Subcutaneous preadipocyte (primary cell): ENCODE measurements at places on chromosomes 12 and 14. TPM values are rescaled to one million over a fixed set of nuclear protein-coding genes. Genes with fewer than 3 reads are reported as not detected.

Gene MTHFD1
- total RNA-seq: 48.5 and 70.0 TPM in 2 replicates

Gene BHLHE41
- 1.1 and 3.7 TPM in 2 replicates for total RNA-seq

Gene BDKRB2
- total RNA-seq: 50.8 and 77.9 TPM in 2 replicates

Gene RD3L
- total RNA-seq: not detected in 2 replicates

Gene SOCS4
- 10.3 and 15.8 TPM in 2 replicates for total RNA-seq

Gene CLEC7A
- total RNA-seq: not detected in 2 replicates

Gene CELA1
- not detected in 2 replicates for total RNA-seq

Gene APOF
- total RNA-seq: not detected in 2 replicates

Gene CLEC2A
- total RNA-seq: not detected in 2 replicates

Gene FRMD6
- 127 and 223 TPM in 2 replicates for total RNA-seq

Gene DTX1
- 0.20 and 0.73 TPM in 2 replicates for total RNA-seq

Gene GLRX5
- total RNA-seq: 39.7 and 41.6 TPM in 2 replicates

Gene BMP4
- total RNA-seq: 0.39 and 1.5 TPM in 2 replicates

Gene CAPZA3
- total RNA-seq: not detected in 2 replicates

Gene HOXC9
- total RNA-seq: 2.9 and 8.8 TPM in 2 replicates

Gene SLC22A17
- total RNA-seq: 5.3 and 9.9 TPM in 2 replicates

Gene CLBA1
- total RNA-seq: 8.5 and 8.8 TPM in 2 replicates

Gene SERPINA12
- not detected in 2 replicates for total RNA-seq

Gene LRRC43
- total RNA-seq: under 0.01 and 0.59 TPM in 2 replicates

Gene KRT79
- total RNA-seq: not detected in 2 replicates

Gene MYH6
- total RNA-seq: not detected in 2 replicates

Gene FOXG1
- under 0.01 and 0.20 TPM in 2 replicates for total RNA-seq

Gene SNAPC1
- total RNA-seq: 10.0 and 11.8 TPM in 2 replicates

Gene INF2
- total RNA-seq: 45.9 and 59.0 TPM in 2 replicates

Gene LRFN5
- 1.4 and 6.6 TPM in 2 replicates for total RNA-seq

Gene CPM
- total RNA-seq: 6.3 and 19.8 TPM in 2 replicates

Gene VRTN
- not detected in 2 replicates for total RNA-seq

Gene MAP1LC3B2
- 1.1 TPM in 1 of 2 replicates, not detected in the other for total RNA-seq
